ENCODE measurements at places on chromosomes 4 and X.

GRCh38 chr4:105998171-105999063 lies 103.1 kb downstream of the NPNT start:
- no peak for DNase-seq

- no peak for DNase-seq
These were observed 3.9 kb upstream of the CHRNA9 start for GRCh38 chr4:40331101-40331745.

- no peak for DNase-seq
These were observed 36.5 kb downstream of the TBC1D9 start for GRCh38 chr4:140719686-140720085.

GRCh38 chr4:37928426-37929416 lies 31.5 kb upstream of the PTTG2 start:
- DNase-seq = no peak

DNA sequence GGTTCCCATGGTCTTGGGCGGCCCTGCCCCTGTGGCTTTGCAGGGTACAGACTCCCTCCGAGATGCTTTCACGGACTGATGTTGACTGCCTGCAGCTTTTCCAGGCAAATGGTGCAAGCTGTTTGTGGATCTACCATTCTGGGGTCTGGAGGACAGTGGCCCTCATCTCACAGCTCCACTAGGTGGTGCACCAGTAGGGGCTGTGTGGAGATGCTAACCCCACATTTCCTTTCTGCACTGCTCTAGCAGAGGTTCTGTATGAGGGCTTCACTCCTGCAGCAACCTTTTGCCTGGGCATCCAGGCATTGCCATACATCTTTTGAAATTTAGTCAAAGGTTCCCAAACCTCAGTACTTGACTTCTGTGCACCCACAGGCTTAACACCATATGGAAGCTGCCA lies 176.1 kb downstream of the DCAF12L1 start:
- DNase-seq = no peak

DNA sequence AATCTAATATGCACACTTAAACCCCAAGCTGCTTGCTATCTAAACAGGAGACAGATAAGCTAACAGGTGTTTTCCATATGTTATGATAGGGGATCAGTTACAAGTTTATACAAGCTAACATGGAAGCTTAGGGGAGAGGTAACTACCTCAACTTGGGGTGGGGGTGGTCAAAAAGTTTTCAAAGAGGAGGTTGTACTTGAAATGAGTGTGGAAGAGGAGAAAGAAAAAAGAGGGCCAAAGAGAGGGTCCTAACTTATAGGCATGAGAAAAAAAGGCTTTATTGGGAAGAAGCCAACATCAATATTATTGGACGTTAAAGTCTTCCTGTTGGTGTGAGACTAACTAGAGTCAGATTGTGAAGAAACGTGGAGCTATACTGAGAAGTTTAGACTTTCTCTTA lies 205.9 kb downstream of the NDST4 start:
- no peak for DNase-seq

DNA sequence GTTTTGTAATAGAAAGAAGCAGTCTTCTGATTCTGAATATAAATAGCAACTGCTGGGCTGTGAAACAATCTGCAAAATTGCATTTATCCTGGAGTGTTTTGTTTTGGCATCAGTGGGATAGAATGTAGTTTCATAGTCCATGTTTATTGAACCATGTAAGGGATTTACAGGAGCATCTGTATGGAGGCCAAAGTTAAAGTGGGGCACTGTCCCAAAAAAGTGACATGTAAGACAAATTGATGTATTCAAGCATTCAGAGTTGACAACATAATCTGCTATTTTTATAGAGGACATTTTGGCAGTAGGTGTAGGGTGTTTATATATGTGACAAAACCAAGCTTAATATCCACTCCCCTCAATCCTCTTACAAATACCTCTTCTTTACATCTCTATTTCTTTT lies 200.5 kb upstream of the ANK2 start:
- DNase-seq = no peak

DNA sequence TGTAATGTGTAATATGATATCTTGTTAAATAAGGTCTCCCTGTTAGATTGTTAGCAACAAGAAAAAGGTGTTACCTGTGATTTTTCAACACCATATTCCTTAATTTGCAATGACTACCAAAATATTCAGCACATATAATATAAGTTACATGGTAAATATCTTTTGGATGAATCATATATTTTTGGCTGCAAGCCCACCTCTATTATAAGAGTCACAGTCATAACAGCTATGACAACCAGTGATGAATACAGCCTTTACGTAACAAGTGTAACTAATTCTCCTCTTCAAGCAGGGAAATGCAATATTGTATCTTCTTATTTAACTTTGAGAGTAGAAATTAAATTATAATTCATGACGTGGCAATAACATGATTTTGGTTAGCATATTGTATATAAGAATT lies 187.0 kb downstream of the NLGN4X start:
- no peak for DNase-seq

GRCh38 chr4:23388699-23389395 lies 501.0 kb downstream of the PPARGC1A start:
- no peak for DNase-seq

- peak; percentile 90 for DNase-seq
These were observed 106.9 kb downstream of the FAM53A start for GRCh38 chr4:1576961-1577821.

- no peak for DNase-seq
These were observed 177.0 kb downstream of the CAMK2D start for GRCh38 chr4:113584407-113585150.

All from COR-L47 (cell line).